A375 (cell line): ENCODE measurements at places on chromosomes 1 and 21. TPM values are rescaled to one million over a fixed set of nuclear protein-coding genes. Genes with fewer than 3 reads are reported as not detected.

ZBTB37 gene
- total RNA-seq, result 5.2 and 5.4 TPM in 2 replicates

IFI44L gene
- 0.34 and 1.1 TPM in 2 replicates for total RNA-seq

TBX19 gene
- total RNA-seq, result 0.98 and 1.0 TPM in 2 replicates

TCHH gene
- total RNA-seq, result 0.27 and 0.38 TPM in 2 replicates

KRTAP21-2 gene
- not detected in 2 replicates for total RNA-seq

TMEM79 gene
- 3.1 and 4.0 TPM in 2 replicates for total RNA-seq

FBXO2 gene
- total RNA-seq, result 0.68 and 2.0 TPM in 2 replicates

ARHGAP29 gene
- 20.2 and 24.3 TPM in 2 replicates for total RNA-seq

CR1L gene
- not detected in 2 replicates for total RNA-seq
